ENCODE measurements at places on chromosomes 1 and 21. TPM values are rescaled to one million over a fixed set of nuclear protein-coding genes. Genes with fewer than 3 reads are reported as not detected.

Gene SLAMF7
- not detected for total RNA-seq

Gene RSPO1
- not detected for total RNA-seq

Gene TEDDM1
- not detected for total RNA-seq

Gene KRTAP13-2
- total RNA-seq: not detected

Gene UBE2G2
- total RNA-seq: 61.2 TPM

Gene RABGGTB
- total RNA-seq: 45.2 TPM

Gene PDE4B
- 35.1 TPM for total RNA-seq

Gene FAM72C
- total RNA-seq: 0.16 TPM

Gene PLA2G2F
- not detected for total RNA-seq

Gene TMEM269
- total RNA-seq: not detected

Gene SIPA1L2
- total RNA-seq: 13.3 TPM

Gene PCP4L1
- total RNA-seq: not detected

Gene CCDC27
- total RNA-seq: not detected

Gene LCE1E
- total RNA-seq: not detected
